ENCODE measurements at places on chromosomes 2 and 18.
A peak's percentile ranks its signal among the peaks of the same experiment; 100 is the strongest.

GRCh38 chr2:212905640-212906201 is 245.7 kb downstream of the IKZF2 start:
- DNase-seq = no peak

GRCh38 chr18:11387880-11388279 is 221.5 kb upstream of the SLC35G4 start:
- no peak for DNase-seq

DNA sequence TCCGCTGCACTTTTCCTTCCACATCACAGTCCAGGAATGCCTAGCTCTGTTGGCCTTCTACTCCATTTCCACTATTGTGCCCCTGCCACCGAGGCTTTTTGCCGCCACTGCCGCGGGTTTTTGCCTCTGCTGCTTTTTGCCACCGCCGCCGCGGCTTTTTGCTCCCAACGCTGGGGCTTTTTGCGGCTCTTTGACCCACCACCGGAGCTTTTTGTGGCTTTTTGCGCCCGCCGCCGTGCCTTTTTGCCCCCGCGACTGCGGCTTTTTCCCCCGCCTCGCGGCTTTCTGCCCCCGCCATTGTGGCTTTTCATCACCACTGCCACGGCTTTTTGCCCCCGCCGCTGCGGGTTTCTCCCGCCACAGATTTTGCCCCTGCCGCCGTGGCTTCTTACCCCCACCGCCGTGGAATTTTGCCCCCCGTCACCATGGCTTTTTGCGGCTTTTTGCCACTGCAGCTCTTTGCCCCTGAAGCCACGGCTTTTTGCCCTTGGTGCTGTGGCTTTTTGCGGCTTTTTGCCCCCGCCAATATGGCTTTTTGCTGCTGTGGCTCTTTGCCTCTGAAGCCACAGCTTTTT is 2798.7 kb upstream of the TEKT4 start:
- peak; percentile 44 for DNase-seq

DNA sequence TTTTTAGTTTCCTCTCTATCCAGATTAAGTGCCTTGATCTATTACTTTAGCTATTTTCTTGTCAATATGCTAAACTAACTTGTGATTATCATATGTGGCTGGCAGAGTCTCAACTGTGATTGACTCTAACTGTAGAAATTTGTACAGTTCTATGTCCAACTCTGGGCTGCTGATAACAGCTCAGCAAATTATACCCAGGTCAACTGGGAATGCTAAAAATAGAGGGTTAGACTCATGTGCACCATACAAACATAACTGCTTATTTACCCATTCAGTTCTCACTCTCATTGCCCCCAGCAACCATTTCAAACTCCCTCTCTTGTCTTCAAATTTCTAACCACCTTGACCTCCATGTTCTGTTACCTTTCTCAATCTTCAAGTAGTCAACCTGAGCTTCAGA is 576.9 kb downstream of the TDRD15 start:
- DNase-seq = no peak
